ENCODE measurements at places on chromosomes 13 and 19.
A peak's percentile ranks its signal among the peaks of the same experiment; 100 is the strongest.

DNA sequence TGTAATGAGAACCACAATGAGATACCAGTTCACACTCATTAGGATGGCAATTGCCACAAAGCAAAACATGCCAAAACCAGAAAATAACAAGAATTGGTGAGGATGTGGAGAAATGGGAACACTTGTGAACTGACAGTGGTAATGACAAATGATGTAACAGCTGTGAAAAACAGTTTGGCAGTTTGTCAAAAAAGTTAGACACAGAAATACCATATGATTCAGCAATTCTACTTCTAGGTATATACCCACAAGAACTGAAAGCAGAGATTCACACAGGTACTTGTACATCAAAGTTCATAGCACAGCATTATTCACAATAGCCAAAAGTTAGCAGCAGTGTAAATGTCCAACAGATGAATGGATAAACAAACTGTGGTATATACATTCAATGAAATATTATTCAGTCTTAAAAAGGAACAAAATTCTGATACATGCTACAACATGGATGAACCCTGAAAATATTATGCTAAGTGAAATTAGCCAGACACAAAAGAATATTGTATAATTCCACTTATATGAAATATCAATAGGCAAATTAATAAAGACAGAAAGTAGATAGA lies 96.5 kb downstream of the UGGT2 start:
- no peak for DNase-seq

GRCh38 chr19:32396046-32396652 lies 9.4 kb upstream of the DPY19L3 start:
- DNase-seq, result no peak

DNA sequence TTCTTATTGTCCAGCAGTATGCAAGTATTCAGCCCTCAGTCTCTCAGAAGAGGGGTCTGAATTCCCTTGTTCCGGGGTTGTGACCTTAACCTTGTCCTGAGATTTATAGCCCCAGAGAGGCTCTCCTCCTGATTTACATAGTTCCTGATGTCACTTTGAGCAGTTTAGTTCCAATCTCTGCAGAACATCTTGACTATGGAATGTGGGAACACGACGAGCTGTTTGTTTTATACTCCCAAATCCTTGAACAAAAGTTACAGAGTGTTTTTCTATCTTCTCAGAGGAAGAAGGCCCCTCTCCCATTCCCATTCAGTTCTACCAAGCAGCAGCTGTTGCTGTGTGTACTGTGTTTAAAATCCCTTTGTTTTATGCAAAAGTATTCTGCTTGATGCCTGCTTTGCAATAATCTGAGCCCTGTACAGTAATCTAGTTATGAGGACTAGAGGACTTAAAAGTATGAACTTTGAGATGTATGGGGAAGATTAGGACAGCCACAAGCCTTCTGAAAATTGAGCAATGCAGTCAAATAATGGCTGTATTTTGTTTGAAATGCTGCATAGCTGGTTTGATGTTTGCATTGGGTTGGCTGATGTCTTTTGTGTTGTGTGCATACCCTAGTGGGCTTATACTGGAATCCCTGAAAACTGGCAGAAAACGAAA lies 74.7 kb downstream of the KL start:
- DNase-seq, result no peak

GRCh38 chr19:14383661-14384555 lies 2.7 kb downstream of the ADGRE5 start:
- DNase-seq, result peak; percentile 62

- peak; percentile 26 for DNase-seq
Measured at GRCh38 chr19:2332341-2333026, 4.0 kb downstream of the SPPL2B start.

GRCh38 chr13:31424130-31424729 lies 224.5 kb downstream of the B3GLCT start:
- DNase-seq, result peak; percentile 14

DNA sequence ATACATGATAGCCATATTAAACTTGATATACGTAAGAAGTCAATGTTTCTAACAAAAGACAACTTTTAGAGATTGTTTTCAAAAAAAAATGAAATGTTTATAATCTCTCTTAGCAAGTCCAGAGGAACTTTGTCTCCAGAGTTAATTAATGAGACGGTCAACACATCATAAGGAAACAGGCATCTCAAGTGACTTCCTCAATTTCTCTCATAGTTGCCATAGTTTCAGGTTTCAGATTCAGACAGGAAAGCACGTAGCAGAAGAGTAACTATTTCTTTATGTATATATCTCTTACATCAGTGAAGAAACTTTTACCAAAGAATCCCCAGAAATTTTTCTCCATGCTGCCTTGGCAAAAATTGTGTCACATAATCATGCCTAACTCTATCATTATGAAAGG lies 159.6 kb upstream of the ATXN8OS start:
- no peak for DNase-seq

DNA sequence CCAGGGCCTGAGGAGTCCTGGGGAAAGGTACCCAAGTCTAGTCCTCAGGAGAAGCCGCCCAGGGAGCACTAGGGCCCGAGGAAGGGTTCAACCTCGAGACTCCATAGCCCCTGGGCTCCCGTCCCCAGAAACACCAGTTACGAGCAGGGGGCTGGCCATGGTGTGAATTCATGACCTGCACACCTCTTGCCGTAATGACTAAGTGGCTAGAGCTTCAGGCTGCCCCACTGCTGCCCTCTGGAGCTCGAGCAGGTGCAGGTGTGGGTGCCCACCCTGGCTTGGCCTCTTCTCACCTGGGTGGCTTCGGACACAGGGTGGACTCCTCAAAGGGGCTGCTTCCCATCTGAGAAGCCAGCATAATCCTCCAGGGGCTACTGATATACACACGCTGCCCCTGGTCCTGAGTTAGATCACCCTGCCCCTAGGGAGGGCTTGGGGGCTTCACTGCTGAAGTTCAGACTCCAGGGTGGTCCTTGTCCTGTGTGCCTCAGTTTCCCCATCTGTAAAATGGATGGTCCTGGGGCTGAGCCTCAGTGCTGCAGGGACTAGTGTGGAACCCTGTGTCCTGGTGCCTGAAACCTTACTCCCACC lies 13.6 kb downstream of the SPC24 start:
- DNase-seq, result no peak

- no peak for DNase-seq
Measured at GRCh38 chr13:54287062-54287764, 1258.6 kb downstream of the OLFM4 start.

DNA sequence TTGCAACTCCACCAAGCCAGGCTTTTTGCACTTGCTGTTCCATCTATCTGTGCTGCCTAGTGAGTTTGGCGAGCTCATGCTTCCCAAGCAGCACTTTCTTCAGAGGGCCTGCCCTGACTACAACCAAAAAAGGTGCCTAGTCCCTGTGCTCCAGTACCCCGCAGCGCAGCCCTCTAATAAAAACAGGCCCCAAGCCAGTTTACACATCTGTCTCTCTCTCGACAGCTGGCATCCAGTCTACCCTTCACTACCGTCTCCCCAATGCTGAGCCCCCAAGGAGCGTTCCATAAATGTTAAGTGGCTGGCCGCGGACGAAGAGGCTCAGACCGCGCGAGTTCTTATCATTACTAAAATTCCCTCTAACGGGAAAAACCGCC lies 512 bp downstream of the MED4 start:
- no peak for DNase-seq

GRCh38 chr19:46474211-46474610 lies 2.8 kb upstream of the PNMA8A start:
- no peak for DNase-seq

DNA sequence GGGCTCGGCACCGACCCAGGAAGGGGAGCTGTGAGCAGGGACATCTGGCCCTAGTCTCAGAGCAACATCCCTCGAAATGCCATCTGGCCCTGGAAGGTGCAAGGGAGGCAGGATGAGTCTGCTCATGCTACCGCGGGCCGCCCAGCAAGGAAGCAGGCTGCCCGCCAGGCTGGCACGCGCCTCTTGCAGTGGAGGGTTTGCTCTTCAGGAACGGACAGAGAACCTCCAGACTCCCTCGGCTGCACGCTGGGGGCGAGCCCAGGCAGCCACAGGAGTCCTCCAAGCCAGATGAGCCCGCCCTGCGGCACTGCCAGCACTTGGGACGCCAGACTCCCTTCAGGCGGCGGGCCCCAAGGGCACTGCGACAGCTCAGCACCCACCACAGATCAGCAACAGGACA lies 10.1 kb upstream of the ATP8B3 start:
- DNase-seq, result no peak

DNA sequence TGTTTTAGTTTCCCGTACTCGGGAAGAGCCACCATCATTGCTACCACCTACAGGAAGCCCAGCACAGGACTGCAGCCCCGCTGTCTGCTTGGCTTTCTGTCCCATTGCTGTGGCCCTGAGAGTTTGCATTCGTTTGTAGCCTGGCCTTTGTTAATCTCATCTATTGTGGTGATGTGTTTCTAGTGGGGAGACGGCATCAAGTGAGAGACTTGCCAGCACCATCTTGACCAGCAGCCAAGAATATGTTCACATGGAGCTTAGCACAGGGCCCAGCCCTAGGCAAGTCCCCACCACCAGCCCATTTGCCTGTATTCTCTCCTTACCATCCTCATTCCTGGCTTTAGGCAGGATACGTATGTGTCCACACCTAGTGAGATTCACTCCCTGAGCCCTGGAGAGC lies 17.3 kb upstream of the OVOL3 start:
- DNase-seq, result no peak

GRCh38 chr13:58376775-58377174 lies 745.2 kb downstream of the PCDH17 start:
- no peak for DNase-seq

- peak; percentile 81 for DNase-seq
Measured at GRCh38 chr19:13116282-13117175, at the start of gene TRMT1. Gene TRMT1, minus strand, starts transcription at chr19:13116740. Its CDS starts 341 bp downstream, at chr19:13116399.

- no peak for DNase-seq
Measured at GRCh38 chr13:95323930-95324662, 22.8 kb upstream of the ABCC4 start.

GRCh38 chr19:51743405-51743804 lies 8.3 kb downstream of the FPR1 start:
- DNase-seq, result no peak

DNA sequence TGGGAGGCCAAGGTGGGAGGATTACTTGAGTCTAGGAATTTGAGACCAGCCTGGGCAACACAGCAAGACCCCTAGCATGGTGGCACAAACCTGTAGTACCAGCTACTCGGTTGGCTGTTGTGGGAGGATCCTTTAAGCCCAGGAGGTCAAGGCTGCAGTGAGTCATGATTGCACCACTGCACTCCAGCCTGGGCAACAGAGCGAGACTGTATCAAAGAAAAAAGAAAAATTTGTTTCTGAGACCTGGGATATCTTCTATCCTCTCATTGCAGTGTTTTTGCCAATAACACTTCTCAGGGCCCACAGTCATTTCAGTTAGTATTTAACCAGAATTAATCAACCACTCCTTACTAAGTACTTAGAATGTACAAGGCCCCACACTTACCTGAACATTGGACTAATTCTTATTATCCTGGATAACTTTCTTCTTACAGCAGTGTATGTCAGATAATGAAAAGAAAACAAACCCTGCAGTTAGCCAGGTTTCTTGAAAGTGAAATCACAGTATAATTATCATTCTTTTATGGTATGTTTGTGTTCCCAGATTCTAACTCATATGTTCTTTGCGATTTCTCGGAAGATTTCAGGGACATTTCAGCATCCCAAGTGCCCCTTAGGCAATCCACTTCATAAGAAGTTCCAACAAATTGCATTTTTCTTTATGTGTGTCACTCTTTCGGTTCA lies 75.6 kb upstream of the KLF5 start:
- no peak for DNase-seq

DNA sequence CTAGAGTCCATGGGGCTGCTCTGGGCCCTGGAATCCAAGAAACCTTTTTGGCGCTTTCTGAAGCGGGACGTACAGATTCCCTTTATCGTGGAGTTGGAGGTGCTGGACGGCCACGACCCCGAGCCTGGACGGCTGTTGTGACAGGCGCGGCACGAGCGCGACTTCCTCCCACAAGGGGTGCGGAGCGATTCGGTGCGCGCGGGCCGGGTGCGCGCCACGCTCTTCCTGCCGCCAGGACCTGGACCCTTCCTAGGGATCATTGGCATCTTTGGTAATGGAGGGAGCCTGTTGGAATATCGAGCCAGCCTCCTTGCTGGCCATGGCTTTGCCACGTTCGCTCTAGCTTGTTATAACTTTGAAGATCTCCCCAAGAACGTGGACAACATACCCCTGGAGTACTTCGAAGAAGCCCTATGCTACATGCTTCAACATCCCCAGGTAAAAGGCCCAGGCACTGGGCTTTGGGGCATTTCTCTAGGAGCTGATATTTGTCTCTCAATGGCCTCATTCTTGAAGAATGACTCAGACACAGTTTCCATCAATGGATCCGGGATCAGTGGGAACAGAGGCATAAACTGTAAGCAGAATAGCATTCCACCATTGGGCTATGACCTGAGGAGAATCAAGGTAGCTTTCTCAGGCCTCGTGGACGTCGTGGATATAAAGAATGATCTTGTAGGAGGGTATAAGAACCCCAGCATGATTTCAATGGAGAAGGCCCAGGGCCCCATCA lies 3.5 kb upstream of the ZFP82 start:
- DNase-seq, result no peak

DNA sequence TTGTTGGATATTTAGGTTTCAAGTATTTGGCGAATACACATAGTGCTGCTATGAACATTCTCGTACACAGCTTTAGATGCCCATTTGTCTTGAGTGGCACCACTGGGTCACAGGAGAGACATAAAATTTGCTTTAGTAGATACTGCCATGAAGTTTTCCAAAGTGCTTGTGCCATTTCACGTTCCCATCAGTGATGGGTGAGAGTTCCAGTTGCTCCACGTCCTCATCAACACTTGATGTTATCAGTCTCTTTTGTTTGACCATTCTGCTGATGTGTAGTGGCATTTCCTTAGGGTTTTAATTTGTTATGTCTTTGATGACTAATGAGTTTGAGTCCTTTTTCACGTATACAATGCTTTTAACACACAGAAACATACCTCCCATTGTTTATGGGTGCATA lies 11.0 kb downstream of the ZSWIM9 start:
- no peak for DNase-seq

- DNase-seq, result peak; percentile 56
Measured at GRCh38 chr13:22278336-22278929, 607.6 kb downstream of the FGF9 start.

GRCh38 chr13:65932587-65933239 lies 1297.4 kb downstream of the PCDH9 start:
- DNase-seq, result no peak

Measured in stimulated activated CD8-positive, alpha-beta memory T cell treated with anti-CD3 and anti-CD28 coated beads, Interleukin-12 subunit alpha, Interleukin-12 subunit beta, amount 100 ng/mL, for 1 hour (primary cell).